Urinary bladder (tissue), 4 donors: ENCODE measurements at places on chromosomes 2 and 18.

- DNase-seq: no peak
Measured at GRCh38 chr2:1993711-1994682, 249.7 kb upstream of the PXDN start.

GRCh38 chr2:217980036-217980435 is 22.8 kb downstream of the TNS1 start:
- no peak for DNase-seq

DNA sequence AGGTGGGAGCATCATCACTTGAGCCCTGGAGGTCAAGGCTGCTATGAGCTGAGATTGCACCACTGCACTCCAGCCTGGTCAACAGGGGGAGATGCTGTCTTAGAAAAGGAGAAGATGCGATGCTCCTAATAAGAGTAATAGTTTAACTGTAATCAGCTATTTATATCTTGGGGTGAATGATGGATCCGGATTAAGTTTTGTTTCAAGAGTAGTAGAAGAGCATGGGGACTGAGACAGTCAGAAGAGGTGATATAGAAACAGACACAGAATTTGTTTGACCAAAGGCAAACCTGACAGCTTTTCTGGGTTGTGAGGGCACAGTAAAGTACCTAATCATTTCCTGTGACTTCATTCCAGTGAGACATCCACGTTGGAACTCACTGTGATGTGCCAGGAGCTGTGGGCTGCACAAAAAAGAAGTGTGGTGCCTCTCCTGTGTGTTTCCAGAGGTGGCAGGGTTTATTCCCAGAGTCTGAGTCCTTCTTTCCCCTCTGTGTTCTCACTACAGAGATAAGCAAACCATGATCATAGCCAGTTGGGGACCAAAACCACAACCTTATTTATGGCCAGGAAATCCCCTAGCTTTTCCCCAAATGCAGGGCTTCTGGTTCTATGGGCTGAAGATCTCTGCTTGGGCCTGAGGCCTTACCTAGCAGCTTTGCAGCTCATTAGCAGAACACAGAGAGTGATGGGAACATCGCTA is 113.7 kb downstream of the XRCC5 start:
- DNase-seq: no peak

GRCh38 chr18:38933910-38934510 is 1368.4 kb upstream of the CELF4 start:
- DNase-seq: no peak

DNA sequence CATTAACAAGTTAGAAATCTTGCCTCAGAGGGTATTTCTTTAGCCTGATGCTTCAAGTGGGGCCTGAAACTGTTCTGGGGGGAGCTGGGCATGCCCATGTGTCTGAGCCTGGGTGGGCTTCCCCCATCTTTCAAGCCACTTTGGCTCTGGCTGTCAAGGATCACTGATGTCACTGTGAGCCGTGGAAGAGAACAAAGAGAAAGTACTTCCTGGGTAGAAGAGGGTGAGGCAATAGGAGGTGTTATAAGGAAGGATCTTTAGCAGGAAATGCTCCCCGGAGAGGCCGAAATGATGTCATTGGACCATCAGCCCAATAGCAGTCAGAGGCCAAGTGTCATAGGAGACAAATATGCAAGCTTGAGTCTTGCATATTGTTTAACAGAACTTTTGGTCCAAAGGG is 228.4 kb upstream of the MEX3C start:
- no peak for DNase-seq

DNA sequence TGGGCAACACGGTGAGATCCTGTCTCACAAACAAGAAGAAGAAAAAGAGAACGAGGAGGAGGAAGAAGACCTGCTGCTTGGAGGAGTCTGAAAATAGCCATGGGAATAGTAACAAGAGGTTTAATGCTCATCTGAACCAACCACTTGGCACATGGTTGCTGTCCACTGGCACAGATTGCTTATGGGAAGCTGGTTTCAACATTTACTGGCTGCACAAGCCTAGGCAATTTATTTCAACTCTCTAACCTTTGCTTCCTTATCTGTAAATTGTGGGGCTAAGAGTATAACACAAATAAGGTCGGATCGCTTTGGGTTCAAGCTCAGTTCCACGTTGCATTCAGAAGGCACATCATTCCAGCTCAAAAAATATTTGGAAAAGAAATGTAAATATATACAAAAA is 14.2 kb upstream of the RHOB start:
- no peak for DNase-seq

DNA sequence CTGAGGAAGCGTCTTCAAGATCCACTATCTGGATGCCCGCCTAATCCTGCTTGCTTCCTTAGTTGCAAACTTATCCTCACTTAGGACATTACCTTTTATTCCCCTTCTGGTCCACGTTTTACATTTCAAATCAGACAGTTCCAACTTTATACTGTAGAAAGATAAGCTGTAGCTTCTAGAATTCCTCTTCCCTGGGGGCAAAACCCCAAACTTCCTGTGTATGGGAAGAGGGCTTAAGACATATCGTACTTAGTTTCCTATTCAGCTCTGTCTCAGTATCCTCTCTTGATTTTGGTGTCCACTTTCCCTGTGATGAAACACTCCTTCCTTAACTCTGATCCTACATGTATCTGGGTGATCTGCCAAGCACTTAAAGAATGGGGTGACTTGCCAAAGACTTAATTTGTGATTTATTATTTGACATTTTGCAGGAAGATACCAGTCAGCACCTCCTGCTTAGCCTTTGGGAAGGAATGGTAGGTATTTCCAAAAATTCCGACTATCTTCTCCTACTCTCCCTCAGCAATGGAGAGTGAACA is 245.2 kb downstream of the CDCA7 start:
- DNase-seq: no peak

GRCh38 chr2:189441709-189442074 is 418 bp downstream of the WDR75 start:
- no peak for DNase-seq

DNA sequence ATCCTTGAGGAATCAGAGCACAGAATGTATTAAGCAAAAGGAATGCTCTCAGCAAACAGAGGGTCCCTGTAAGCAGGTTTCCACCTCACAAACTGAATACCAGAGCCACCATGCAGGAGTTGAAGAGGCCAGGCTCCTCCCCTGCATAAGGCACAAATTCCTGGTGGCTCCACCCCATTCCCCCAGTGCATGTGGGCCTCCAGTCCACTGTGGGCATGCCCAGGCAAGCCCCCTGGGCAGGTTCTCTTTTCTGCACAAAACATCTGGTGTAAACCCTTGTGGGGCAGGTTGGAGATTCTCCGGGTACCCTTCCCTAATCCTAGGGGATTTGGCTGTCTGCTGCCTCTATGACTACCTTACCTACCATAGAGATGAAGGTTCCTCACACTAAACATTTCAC is 166.5 kb downstream of the PTPRM start:
- no peak for DNase-seq

- no peak for DNase-seq
Measured at GRCh38 chr2:62465741-62466502, 40.1 kb downstream of the TMEM17 start.

- no peak for DNase-seq
Measured at GRCh38 chr2:202375033-202375608, 1.0 kb upstream of the BMPR2 start.

DNA sequence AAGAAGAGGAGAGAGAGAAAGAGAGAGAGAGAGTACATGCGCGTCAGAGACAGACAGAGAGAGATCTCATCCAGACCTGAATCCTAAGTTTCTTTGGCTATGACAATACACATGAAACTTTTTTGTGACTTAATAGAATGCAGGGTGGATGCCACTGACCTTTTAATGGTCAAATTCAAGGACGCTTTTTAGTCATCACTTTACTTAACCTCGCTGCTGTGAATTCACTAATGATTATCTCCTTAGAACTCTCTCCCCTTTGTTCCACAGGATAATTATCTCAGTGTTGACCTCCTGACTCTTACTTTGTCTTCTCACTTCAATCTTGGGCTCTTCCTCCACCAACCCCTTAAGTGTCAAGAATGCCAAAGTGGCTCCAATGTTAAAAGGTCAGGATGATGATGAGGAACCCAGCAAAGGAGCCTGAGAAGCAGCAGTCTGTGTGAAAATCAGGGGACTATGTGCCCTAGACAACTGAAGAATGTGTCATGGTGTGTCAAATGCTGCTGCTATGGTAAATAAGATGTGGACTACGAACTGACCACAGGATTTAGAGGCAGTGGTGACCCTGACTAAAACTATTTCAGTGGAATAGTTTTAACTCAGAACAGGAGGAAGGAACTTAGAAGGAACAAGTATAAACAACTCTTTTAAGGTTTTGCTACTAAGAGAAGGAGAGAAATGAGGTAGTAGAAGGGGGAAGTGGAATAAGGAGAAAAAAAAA is 382.1 kb downstream of the ZEB2 start:
- no peak for DNase-seq

- DNase-seq: no peak
Measured at GRCh38 chr2:38829971-38830370, 45.8 kb downstream of the DHX57 start.

- no peak for DNase-seq
Measured at GRCh38 chr2:134555411-134555810, 163.4 kb downstream of the TMEM163 start.

DNA sequence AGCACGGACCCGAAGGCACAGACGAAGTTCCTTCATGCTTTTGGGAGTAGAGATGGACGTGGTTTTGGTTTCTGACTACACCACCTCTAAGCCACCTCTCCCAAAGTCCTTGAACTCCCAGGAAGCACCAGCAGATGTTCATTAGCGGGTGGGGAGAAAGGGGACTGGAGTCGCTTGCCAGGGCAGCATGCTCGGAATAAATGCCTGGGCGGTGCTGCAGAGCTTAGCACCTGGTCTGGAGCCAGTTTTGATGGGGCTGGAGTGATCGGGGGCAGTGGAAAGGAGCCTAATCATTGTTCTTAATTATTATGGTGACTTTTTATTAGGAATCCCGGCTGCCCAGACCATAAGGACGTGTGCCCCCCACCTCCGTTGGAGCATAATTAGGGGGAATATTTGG is 220.8 kb downstream of the TFCP2L1 start:
- no peak for DNase-seq

DNA sequence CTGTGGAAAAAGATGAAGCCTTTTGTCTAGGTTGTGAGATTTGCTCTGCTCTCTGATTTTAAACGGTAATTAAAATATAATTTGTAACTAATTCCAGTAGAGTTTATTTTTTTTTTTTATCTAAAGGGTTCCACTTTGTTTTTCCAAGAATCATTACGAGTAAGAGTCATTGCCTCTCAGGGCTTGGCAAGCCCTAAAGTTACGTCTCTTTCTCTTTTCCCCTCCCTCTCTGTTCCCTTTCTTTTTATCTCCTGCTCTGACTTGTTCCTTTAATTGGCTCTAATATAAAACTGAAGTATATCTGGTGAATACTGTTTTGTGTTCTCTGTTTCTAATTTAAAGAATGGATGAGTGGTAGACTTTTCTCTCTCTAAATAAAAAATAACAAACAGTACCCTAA is 75.8 kb downstream of the CALCRL start:
- DNase-seq: no peak
